ENCODE measurements at places on chromosomes 12 and 14.

DNA sequence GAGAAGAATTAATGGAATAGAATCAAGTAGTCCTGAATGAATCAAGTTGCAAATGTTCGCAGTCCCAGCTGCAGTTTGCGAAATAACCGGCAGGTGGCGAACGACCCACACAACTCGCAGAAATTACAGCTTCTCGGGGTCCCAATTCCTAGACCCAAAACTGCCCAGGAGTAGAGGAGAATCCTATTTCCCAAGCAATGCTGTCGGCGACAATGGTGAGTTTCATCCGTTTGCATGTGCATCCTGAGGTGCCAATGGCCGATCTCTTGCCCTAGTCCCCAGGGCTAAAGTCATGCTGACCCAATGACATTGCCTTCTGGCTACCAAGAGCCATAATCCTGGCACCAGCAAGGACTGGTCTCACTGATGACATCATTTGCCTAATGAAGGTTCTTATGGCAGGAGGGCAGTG is 8.5 kb upstream of the ASCL1 start:
- no peak for DNase-seq

DNA sequence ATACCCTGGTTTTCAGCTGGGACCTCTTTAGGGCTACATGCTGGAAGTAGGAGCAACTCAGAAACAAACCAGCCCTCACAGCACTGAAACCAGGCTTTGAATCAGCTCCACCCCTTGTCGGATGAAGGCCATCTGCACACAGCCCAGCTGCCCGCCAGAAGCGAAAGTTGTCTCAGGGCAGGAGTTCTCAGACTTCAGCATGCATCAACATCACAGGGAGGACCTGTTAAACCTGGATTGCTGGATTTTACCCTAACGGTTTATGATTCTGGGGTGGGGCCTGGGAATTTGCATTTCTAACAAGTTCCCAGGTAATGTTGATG is 10.9 kb downstream of the SYNDIG1L start:
- DNase-seq: no peak

DNA sequence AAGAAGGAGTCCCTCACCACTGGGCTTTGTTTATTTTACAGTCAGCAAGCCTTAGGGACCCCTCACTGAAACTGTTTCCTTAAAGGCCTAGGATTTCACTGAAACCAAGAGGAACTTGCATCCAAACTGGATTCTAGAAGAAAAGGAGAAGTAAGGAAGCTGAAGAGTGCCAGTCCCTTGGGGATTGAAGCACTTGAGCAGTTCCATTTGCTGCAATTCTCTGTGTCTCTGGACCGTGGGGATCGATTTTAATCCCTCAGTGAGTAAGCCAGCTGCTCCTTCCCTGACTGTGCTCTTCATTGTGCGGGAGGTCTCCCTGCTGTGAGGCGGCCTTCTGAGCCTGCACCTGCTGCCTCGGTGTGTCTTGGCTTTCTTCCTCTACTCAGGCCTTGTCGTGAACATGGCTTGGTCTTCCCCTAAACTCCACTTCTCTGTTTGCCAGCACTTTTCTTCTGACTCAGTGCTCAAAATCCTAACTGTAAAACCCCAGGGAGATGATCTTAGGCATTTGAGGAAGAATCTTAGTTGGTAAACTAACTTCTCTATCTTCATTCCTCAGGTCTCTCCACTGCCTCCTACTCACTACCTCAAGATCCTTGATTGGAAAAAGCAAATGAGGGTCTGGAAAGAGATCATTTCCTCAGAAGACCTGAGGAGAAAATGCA is 132.6 kb downstream of the SLC38A6 start:
- no peak for DNase-seq

DNA sequence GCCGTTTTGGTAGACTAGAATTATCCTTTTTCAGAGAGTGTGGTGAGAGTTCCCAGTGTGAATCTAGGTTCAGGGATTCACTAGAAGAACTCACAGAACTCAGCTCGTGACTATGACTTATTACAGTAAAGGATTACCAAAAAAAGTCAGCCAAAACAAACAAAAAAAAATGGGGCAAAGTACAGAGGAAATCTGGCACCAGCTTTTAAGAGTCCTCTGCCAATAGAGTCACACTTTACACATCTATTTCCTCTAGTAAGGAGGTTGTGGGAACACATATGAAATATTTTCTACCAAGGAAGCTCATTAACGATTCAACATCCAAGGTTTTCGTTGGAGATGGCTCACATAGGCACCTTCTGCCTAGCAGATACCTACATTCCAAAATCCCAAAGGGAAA is 28.2 kb downstream of the TSPAN19 start:
- DNase-seq: no peak

DNA sequence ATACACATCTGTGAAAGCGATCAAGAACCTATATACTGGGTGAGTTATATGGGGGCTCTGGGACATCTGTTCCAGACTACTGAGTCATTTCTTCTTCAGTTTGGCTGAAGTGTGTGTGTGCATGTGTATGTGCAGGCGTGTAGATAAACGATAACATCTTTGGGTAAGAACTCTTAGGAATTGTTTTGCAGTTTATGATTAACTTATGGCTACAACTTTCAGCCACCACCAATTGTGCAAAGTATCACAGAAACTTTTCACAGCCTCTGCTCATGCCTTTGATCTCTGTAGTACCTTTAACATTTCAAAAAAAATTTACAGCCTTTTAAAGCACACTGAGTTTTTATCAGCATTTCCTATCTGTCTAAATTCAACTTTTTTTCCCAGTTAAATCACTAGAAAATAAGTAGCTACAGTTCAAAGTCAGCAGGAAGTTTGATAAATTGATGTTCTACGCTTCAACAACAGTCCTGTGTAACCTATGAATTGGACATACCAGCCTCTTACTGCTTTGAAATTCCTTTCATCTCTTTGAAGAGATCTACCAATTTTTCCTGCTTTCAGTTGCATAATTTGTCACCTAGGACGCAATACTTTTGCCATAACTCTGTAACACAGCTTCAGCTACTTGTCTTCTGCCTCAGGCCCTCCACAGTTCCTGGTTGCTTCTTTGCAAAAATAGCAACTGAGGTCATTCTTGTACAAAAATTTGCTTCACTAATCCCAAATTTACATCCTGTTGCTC is 43.0 kb downstream of the PPM1H start:
- no peak for DNase-seq

GRCh38 chr12:20142956-20143355 is 225.4 kb upstream of the PDE3A start:
- DNase-seq: no peak

DNA sequence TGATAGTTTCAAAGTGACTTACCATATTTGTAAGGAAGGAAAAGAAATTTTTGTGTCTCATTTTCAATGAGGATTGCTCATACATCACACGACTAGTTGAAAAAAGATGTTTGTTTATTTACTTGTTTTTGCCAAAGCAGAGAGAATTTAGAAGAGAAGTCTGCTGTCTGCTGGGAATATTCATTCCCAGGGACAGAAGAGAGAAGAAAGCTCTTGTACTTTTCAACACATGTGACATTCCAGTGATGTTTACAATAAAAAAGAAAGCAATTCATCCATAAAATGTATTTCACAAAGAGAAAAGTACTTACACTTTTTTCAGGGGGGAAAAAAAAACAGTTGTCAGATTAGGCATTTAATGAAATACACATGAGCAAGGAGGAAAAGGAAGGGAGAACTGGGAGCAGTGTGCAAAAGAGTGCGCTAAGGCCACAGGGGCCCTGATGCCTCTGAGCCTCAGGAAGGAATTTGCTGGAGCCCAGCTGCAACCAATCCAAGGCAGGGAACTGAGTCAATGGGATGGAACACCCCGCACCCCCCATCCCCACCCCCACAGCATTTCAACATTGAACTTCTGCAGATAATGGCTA is 115.0 kb downstream of the RPAP3 start:
- no peak for DNase-seq

DNA sequence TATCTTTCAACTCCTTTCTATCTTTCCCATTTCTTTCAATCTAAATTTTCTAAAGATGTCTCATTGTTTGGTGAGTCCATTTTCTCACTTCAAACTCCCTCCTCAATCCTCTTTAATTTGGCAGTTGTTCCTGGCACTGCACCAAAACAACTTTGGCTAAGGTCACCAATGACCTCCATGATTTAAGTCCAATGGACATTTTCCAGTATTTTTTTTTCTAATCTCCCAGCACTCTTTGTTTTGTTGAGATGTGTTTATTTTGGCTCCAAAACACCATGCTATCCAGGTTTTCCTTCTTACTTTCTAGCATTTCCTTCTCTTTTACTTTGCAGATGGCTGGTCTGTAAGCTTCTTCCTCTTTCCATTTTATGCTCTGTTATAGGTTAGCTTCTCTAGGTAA is 42.5 kb upstream of the OTOGL start:
- no peak for DNase-seq

GRCh38 chr14:41607966-41608663 is 1.4 kb downstream of the LRFN5 start:
- no peak for DNase-seq

DNA sequence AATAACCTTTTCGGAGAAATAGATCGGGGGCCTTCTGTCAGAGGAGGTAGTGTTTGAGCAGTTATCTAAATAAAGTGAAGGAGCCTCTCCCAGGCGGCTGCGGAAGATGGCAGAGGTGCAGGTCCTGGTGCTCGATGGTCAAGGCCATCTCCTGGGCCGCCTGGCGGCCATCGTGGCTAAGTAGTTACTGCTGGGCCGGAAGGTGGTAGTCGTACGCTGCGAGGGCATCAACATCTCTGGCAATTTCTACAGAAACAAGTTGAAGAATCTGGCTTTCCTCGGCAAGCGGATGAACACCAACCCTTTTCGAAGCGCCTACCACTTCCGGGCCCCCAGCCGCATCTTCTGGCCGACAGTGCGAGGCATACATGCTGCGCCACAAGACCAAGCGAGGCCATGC is 186.1 kb downstream of the KTN1 start:
- no peak for DNase-seq

GRCh38 chr14:59240356-59240755 is 51.9 kb downstream of the DAAM1 start:
- DNase-seq: no peak

DNA sequence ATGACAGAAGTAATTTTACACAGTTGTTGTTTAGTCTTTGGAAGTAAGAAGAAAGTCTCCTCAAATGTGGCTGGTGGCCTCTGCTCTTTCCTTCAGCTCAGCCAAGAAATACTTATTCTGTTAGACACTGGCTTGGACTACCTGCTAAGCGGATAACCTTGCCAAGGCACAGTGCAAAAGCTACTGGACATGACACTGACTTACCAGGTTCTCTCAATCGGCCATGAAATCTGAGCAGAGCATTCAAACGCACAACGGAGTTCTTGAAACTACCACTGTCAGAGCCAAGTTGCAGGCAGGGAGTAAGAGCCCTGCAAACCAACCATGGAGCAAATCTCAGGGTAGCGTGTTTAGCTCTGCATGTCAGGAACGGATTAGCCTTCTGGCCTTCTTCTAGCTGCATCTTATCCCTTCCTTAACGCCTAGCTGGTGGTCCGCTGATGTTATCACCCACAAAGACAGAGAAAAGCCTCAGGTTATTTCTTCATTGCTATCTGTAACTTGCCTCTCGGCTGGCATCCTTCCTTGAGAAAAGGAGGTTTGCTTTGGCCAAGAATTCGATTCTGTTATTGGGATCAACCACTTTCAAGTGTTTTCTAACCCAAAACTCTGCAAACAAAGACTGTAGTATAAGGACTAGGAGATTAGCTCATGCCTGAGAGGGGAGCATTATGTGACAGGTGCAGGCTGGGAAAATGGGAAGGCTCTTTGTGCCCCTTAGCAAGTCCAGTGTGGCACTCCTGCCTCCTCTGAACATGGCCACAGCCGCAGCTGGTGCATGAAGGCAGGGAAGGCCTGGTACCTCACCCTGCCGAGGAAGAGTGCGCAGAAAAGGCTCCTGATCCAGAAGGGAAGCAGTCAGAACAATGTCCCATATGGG is 223.4 kb downstream of the GLT1D1 start:
- DNase-seq: no peak

- no peak for DNase-seq
These were observed 135.7 kb downstream of the CNTN1 start for GRCh38 chr12:40827683-40828592.

- no peak for DNase-seq
These were observed 63.3 kb downstream of the SYNE3 start for GRCh38 chr14:95452893-95453712.

All from stimulated activated CD4-positive, alpha-beta T cell treated with anti-CD3 and anti-CD28 coated beads, Interleukin-15, amount 100 ng/mL, for 1 hour (primary cell).